Posterior cingulate gyrus (tissue), 11 donors: ENCODE measurements at places on chromosomes 16 and 17.

- no peak for DNase-seq
Observed at GRCh38 chr16:7350806-7351205, 18.2 kb downstream of the RBFOX1 start.

DNA sequence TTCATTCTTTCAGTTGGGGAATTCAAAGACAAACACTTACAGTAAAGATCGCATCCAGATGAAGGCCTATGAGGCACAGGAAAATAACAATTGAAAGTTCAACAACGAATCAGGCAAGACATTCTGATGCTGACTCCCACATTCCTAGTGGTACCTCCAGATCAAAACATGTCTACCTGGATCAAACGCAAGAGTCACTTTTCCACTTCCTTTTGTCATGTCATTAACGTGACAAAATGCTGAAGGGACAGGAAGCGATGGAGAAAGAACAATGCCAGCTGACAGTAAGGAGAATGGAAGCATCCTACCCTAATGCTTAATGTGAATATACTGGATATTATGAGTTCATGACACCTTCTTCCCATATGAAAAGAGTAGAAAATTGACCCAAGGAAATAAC, 365.4 kb upstream of the CDH11 start:
- no peak for DNase-seq

DNA sequence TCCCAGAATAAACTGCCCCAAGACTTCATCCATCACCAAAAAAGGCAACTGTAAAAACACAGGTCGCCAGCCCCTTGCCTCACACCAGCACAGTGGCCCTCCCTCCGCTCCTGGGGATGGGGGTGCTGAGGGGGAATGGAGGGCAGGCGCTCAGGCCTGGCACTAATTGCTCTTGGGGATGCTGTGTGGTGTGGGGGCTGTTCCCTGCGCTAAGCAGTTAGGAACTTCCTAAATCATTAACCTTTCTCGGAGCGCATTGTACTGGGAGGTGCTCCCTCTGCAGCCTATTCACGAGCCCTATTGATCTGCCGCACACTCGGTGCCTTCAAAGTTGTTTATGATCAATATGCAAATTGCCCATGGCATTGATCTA, 199.9 kb downstream of the ZFHX3 start:
- no peak for DNase-seq

DNA sequence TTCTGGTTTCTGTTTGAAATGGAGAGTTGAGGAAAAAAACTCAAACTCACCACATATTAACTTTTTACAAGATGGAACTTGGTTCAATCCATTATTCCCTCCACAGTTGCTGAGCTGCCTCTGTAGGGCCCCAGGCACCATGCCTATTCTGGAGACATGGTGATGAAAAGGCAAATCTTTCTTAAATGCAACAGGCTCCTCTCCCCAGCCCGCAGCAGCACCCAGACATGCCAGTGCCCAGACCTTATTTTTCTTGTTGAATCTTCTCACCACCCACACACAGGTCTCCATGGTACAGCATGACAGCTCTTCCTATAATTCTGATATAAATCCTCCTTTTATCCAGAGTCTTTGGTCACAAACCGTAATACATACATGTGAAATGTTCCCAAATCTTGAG, 7.6 kb downstream of the CYTH1 start:
- DNase-seq: no peak

GRCh38 chr17:20172376-20172775, 163.2 kb downstream of the SPECC1 start:
- no peak for DNase-seq

DNA sequence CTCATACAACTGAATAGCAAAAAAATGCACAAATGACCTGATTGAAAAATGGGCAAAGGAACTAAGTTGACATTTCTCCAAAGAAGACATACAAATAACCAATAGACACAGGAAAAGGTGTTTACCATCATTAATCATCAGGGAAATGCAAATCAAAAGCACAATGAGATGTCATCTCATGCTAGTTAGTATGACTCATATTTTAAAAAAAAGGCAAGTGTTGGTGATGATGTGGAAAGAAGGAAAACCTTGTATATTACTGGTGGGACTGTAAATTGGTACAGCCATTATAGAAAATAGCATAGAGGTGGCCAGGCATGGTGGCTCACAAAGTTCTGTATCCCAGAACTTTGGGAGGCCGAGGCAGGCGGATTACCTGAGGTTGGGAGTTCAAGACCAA, 232.5 kb upstream of the ZFHX3 start:
- no peak for DNase-seq

- no peak for DNase-seq
Observed at GRCh38 chr16:88755745-88756443, 29.1 kb downstream of the PIEZO1 start.

GRCh38 chr17:11814655-11815262, 182.5 kb downstream of the ZNF18 start:
- no peak for DNase-seq

- no peak for DNase-seq
Observed at GRCh38 chr16:77396461-77396860, 38.4 kb downstream of the ADAMTS18 start.

DNA sequence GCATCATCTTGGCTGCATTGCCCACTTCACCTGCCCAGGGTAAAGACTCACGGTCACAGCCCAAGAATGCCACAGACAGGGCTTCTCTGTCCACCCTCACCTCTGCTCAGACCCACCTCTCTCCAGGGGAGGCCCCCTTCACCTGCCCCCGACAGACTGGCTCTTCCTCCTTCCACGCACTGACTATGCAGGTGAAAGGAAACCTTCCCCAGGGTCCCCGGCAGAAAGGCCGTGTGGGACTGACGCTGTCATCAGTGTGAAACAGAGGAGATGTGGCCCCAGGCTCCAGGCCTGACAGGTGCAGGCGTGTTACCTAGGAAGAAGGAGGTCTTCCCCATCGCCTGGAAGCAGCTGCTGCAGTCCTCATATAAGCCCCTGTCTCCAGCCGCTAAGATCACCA, 9.3 kb upstream of the ROGDI start:
- DNase-seq: no peak

DNA sequence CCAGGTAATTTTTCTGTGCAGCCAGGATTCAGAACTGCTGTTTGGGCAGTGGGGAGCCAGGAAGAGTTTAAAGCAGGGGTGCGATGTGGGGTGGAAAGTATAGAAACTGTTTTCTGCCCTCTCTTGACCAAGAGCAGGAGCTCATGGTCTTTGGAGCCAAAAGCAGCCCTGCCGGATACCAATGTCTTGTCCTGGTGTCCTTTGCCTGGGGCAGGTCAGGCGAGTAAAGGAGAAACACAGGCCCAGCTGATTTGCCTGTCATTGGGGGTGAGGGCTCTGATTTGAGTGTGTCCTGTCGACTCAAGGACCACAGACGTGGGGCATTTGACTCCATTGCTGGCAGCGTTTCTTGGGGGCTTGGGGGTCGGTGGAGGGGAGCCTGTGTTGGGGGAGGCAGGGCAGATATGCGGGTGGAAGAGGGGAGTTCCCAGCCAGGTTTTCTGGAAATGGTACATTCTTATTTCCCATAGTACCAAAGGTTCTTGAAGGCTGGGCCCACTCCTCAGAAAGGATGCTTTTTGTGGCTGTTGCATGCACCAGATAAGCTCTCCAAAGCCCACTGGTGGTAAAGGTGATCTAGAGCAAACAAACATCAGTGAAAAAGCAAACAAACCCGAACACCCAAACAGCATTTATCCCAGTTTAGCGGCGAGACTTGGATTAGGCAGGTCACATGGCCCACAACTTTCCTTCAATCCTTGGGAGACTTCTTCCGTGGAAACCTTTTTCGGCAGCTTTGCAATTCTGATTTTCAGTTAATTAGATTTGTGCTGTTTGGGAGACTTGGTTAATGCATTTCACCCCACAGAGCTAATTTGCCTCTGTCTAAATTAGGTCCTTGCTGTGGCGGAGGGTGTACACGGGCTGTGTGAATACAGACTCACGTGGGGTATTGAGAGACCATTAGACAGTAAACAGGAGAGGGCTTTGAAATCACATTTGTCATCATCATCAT, 59.0 kb downstream of the MSI2 start:
- no peak for DNase-seq

- no peak for DNase-seq
Observed at GRCh38 chr17:42814633-42815399, 9.3 kb downstream of the BECN1 start.

GRCh38 chr17:30571921-30572320, 94.7 kb downstream of the GOSR1 start:
- DNase-seq: no peak
